NCI-H1694 treated with DMSO at 0.1 percent for 48 hours (cell line): ENCODE measurements at places on chromosomes 7 and 10.

DNA sequence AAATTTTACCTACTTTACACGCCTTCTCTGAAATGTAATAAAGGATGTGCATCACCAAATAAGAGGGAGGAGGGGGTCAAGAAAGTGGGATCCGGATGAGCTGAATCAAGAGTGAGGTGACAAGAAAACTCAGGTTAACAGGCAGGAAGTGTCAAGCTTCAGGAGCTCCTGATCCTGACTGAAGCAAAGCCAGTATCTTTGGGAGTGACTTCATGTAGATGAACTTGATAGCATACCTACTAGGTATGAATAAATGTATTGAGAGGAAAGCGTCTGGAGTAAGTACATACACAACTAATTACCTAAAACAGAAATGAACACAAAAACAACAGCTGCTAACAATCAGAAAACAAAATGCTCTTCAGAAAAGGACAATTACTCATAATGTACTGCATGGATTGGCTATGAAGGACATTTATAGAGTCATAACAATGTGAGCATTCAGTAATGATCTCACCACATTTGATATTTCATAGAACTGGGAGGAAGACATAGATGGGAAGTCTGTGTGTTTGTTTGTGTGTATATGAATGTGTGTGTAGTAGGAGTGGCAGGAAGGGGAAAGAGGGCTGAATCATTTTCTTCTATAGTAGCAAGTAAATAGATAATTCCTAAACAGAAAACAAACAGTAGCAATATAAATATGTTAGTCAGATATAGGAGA is 29.4 kb downstream of the PRKG1 start:
- DNase-seq: no peak

- no peak for DNase-seq
Measured at GRCh38 chr7:86932038-86932512, 127.4 kb downstream of the ELAPOR2 start.

- no peak for DNase-seq
Measured at GRCh38 chr7:158581440-158582088, 6.1 kb downstream of the PTPRN2 start.

- DNase-seq: peak; percentile 16
Measured at GRCh38 chr10:93495654-93496321, 624 bp upstream of the CEP55 start.

GRCh38 chr7:151810441-151811232 is 66.3 kb downstream of the PRKAG2 start:
- DNase-seq: peak; percentile 22

DNA sequence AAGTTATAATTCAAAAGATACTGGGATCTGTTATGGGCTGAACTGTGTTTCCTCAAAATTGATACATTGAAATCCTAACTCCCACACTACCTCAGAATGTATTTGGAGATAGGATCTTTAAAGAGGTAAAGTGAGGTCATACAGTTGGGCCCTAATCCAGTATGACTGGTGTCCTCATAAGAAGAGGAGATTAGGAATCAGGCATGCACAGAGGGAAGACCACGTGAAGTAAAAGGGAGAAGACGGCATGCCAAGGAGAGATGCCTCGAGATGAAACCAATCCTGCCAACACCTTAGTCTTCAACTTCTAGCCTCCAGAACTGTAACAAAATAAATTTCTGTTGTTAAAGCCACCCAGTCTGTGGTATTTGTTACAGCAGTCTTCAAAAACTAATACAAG is 5.9 kb upstream of the CFAP69 start:
- no peak for DNase-seq

DNA sequence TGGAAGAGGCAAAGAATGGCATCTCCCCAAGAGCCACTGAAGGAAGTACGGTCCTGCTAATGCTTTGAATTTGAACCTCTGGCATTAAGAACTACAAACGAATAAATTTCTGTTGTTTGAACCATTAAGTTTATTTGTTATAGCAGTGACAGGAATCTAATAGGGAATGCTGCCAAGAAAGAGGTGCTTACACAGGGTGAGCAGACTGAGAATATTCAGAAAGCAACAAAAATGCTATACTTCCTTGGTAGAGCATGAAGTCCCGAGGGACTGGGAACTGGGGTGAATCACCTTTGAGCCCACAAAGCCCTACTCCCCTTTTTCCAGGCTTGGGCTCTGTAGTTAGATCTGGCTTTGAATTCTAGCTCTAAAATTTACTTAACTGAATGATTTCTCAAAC is 45.0 kb downstream of the PANK1 start:
- no peak for DNase-seq

GRCh38 chr10:97060441-97061084 is 125.2 kb downstream of the SLIT1 start:
- no peak for DNase-seq

- DNase-seq: peak; percentile 70
Measured at GRCh38 chr7:77759294-77759889, 38.8 kb downstream of the TMEM60 start.

DNA sequence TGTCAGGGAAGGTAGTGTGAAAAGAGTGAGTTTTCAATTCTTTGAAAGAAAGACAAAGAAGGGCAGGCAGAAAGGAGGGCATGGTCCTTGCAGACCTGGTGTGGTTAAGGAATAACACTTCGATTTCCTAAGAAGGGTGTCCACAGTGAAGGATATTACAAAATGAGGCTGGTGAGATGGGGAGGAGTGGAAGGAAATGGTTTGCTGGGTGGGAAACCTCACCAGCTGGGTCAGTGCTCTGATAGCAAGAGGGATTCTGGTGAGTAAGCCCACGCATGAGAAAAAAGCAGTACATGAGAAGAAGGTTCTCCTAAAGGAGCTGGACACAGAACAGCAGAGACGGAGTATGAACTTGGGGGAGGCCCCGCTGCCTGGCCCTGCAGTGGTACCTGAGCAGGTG is 230.6 kb upstream of the PLXNA4 start:
- no peak for DNase-seq

GRCh38 chr10:114638821-114639625 is 19.1 kb downstream of the ABLIM1 start:
- DNase-seq: no peak

DNA sequence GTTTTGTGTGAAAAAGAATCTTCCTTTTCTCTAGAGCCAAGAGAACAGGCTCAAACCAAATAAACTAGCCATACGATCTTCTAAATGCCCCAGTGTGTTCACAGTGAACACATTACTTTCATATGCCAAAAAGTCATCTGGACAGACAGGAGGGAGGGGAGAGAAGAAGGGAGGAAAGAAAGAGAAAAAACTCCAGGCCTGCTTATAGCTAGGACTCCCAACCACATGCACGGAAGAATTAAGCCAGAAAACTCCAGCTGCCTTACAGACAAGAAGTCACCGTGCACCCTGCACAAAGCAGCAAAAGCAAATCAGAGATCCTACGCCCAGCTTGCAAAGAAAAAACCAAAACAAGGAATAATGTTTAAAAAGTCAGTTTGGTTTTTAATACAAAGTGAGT is 34.3 kb downstream of the SNX8 start:
- DNase-seq: no peak

DNA sequence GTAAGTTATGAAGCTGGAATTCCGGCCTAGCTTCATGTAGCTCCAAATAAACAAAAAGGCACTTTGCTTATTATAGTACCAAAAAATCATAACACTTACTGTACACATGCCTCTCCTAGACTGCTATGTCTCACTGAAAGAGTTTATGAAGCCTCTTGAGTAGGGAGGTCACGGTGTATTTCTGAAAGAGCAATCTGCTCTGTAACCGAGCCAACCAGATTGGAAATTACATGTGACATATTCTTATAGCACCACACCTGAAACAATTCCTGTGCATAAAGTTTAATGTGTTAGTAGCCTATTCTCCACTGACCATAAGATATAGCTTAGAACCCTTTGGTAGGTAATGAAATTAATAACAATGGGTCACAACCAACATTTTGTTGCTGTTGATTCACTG is 1.3 kb upstream of the FAM3C start:
- no peak for DNase-seq

GRCh38 chr7:52715701-52716100 is 319.7 kb upstream of the POM121L12 start:
- DNase-seq: no peak

- DNase-seq: no peak
Measured at GRCh38 chr7:155202106-155202871, 95.4 kb upstream of the INSIG1 start.

GRCh38 chr7:99325592-99326407 is at the start of gene ARPC1A:
Gene ARPC1A, plus strand, starts transcription at chr7:99325898. Its CDS starts 7,456 bp downstream, at chr7:99333354.
- peak; percentile 82 for DNase-seq

- no peak for DNase-seq
Measured at GRCh38 chr10:50431133-50431532, 179.8 kb upstream of the ASAH2 start.

GRCh38 chr7:129950933-129951225 is 1.9 kb downstream of the UBE2H start:
- DNase-seq: no peak

- DNase-seq: peak; percentile 59
Measured at GRCh38 chr7:119197877-119198527, 973.5 kb downstream of the ANKRD7 start.

GRCh38 chr7:122143376-122143750 is 686 bp downstream of the AASS start:
- DNase-seq: no peak

GRCh38 chr7:25579778-25580075 is 351.4 kb upstream of the NPVF start:
- no peak for DNase-seq

DNA sequence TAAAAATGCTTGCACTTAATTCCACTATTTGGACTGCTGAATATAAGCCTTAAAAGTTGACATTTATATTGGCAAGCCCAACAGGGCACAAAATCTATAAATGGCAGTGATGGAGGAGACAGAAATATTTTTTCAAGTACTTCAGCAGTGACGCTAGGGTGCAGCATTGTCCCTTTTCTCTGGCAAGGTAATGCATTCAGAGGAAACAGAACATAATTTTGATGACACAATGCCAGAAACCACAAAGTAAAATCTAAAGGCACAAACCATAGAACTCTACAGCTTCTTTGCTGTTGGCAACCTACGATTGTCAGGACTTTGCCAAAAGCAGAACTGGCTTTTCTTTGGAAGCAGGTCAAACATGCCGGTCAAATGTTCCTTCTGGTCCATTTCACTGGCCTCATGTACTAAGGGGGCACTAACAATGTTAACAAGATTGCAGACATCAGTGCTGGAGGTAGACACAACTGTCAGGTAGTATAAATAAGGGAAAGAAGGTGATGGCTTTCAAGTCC is 30.9 kb upstream of the FAM133B start:
- peak; percentile 84 for DNase-seq

- DNase-seq: no peak
Measured at GRCh38 chr7:91463330-91463729, 199.1 kb downstream of the FZD1 start.

DNA sequence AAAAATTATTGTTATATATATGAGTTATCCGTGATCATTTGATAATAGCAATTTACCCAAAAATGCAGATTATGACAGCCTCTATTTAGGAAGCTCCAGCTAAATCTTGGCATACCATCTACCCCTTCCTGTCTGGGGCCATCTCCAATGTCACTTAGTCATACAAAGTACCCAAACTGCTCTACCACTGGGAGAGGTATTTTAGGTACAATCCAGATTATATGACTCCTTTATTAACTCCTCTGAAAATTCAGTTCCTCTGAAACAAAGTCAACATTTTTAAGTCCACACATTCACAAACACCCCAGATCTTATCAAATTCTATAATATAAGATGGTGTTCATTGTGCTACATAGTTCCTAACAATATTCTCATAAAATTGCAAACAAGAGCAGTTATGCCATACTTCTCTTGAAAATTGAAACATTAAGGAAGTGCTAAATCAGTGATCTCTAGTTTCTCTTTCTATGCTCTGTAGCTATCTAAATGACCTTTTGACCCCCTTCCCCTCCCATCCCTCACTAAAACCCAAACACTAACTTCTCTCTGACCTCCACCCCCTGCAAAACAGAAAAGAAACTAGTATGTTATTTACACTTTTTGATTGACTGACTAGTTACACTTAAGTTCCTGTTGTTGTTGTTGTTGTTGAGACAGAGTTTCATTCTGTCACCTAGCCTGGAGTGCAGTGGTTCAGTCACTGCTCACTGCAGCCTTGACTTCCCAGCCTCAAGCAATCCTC is 16.4 kb downstream of the HOXA1 start:
- DNase-seq: no peak

GRCh38 chr7:88452646-88453045 is 146.0 kb upstream of the STEAP4 start:
- DNase-seq: no peak

- DNase-seq: no peak
Measured at GRCh38 chr7:144508702-144509101, 105.2 kb upstream of the NOBOX start.

DNA sequence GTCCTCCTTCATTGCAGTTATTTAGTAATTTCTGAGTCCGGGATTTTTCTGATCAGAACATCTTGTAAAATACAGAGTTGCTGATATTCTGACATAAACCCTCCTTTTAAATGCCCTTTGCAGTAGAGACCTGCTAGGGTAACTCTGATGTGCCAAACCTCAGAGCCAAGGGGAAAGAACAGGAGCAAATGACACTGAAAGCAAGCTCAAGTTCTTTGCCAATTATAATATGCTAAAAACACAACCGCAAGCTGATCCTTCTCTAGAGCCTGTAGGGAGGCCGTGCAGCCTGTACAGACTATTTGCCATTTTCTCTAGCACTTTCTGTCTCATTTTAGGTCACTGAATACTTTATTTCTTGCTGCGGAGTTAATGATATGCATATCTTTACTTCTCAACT is 240.4 kb downstream of the CAMK1D start:
- no peak for DNase-seq

DNA sequence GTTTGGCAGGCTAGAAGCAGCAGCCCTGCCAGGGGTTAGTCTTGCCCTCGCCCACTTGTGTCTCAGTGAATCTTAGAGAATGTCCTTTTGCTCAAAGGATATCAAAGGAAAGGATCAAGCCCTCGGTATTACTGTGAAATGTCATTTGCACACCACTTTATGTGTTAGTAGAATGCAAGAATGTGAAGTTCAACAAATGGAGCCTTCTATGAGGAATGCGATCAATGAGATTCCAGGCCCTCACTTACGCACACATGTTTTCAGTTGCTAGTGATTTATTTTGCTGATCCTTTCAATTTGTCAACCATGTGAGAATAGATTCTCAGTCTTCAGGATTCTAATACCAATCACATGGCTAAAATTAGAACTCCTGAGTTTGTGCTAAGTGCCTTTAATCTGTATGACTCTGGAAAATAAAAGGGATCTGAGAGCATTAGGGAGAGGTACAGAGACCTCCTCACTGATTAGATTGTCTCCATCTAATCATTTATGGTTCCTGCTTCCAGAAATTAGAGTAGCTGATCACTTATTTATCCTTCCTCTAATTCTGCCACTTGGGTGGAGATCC is 123.0 kb upstream of the SP4 start:
- DNase-seq: no peak
